ENCODE measurements at places on chromosomes 4 and X. TPM values are rescaled to one million over a fixed set of nuclear protein-coding genes. Genes with fewer than 3 reads are reported as not detected.

The CT45A10 gene
- not detected for total RNA-seq

DNA sequence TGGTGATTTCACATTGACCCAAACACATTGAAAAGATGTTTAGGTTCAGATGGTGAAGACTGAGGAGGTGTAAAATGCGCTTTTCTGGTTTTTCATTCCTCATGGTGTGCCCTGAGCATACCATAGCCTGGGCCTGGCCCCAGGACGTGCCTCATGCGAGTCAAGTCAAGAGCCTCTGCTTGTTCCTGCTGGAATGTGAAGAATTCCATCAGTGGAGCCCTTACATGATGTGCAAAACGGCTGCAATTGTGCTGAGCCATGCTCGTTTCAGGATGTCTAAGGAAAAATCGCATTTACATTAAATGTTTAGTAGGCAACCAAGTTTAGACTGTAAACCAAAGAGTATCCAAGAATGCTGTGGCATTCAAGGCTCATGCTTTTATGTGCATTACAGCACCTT lies 34.9 kb downstream of the GYG2 start:
- no peak for DNase-seq

DNA sequence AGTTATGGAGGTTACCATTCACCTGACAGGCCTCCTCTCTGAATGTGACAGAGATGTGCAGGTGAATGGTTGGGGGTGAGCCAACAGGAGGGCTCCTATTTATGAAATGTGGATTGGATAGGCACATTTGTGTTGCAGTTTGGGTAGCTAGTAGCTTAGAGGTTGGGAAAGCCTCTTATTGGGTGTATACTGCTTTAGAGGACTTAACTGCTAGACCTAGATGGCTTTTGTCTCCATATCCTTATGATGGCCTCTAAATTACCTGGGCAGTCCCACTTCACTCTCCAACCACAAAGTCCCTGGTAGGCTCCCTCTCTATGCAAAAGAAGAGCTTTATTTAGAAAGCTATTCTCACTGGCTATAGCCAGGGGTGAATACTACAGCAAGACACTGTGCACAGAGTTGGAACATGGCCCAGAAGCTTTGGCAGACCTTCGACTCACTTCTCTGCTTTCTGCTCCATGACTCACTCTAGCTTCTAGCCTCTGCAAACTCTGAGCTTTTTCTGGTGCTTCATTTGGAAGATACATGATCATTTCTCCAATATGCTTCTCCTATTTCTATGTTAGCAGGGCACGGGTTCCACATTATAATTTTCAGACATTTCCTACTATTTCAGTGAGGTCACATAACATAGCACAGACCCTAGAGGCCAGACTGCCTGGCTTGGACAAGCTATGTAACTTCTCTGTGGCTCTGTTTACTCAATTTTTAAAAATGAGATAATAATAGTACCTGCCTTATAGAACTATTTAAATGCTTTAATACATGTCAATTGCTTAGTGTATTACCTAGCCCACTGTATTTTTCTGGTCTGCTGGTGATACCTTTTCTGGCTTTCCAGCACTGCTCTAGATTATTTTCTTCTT lies 6.0 kb upstream of the VGLL1 start:
- peak; percentile 95 for DNase-seq

- no peak for DNase-seq
These were observed 387.7 kb upstream of the TEX13C start for GRCh38 chrX:124931958-124932357.

DNA sequence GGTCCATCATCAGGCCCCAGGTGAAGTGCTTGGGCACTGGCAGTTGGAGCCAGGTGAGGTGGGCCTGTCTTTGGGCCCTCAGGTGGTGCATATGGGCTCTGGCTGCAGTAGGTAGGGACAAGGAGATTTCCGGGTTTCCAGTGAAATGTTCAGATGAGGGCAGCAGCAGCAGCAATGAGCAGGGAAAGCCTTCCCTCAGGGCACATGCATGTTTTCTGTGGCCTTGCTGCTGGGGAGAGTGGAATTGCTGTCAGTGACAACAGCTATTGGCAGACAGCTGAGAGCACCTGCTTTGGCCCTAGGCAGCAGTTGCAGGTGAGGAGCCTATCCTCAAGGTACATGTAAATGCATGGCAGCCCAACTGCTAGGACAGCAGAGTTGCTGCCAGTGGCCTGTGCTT lies 58.9 kb upstream of the QRFPR start:
- DNase-seq, result no peak

DNA sequence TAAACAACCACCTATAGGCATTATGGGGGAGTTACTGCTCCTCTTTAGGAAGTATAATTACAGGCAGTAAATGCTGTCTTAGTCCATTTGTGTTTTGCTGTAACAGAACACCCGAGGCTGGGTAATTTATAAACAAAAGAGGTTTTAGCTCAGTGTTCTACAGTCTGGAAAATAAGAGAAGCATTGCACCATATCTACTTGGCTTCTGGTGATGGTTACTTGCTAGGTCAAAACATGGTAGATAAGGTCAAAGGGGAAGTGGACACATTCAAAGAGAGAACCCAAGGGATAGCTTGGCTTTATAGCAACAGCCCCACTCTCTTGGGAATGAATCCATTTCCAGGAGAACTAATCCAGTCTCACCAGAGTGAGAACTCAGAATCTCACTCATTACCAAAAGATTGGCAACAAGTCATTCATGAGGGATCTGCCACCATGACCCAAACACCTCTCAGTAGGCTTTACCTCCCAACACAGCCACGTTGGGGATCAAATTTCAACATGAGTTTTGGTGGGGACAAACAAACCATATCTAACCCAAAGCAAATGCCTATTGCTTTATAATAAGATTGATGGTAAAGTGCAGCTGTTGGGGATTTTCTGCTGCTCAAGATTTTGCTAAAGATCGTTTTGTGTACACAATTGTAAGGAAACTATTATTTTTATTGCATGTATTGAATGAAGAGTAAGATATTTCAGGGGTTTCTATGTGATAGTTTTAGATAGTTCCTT lies 32.6 kb downstream of the STAG2 start:
- no peak for DNase-seq

- no peak for DNase-seq
These were observed 47.1 kb downstream of the SLC9A6 start for GRCh38 chrX:136032370-136032769.

- no peak for DNase-seq
These were observed 129.8 kb upstream of the NKX1-1 start for GRCh38 chr4:1535926-1536578.

DNA sequence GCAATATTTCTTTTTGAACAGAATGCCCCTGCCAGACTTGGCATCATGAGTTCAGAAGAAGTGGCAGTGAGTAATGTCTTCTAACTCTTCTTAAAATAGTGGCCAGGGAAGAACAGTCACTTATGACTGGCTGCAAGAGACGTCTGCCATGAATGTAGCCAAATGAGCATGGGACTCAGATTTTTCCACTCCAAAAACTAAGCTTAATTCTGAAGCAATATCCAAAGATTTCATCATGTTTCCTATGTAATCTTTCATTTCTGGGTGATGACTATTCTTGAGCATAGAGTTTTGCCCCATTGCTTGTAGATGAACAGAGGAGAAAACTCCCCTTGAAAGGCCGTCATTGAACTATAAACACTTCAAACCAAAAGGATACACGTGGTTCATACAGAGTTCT lies 11.8 kb downstream of the AMBN start:
- DNase-seq, result no peak

DNA sequence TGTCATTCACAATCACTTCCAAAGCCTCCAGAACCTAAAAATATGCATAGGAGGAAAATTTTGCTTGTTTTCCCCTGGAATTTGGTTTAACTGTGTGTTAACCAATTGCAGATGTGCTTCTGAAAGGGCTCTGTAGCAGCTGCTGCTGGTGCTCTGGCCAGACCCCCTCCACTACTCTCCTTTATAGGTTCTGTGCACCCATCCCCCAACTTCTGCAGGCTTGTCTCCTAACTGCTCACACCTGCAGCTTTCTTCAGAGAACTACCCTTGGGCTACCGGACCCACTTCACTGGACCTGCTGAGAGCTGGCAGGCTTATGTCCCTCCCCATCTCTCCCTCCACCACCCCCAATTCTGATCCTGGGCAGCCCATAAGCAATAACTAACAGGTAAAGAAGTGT lies 662.1 kb upstream of the DIPK2B start:
- DNase-seq, result no peak

DNA sequence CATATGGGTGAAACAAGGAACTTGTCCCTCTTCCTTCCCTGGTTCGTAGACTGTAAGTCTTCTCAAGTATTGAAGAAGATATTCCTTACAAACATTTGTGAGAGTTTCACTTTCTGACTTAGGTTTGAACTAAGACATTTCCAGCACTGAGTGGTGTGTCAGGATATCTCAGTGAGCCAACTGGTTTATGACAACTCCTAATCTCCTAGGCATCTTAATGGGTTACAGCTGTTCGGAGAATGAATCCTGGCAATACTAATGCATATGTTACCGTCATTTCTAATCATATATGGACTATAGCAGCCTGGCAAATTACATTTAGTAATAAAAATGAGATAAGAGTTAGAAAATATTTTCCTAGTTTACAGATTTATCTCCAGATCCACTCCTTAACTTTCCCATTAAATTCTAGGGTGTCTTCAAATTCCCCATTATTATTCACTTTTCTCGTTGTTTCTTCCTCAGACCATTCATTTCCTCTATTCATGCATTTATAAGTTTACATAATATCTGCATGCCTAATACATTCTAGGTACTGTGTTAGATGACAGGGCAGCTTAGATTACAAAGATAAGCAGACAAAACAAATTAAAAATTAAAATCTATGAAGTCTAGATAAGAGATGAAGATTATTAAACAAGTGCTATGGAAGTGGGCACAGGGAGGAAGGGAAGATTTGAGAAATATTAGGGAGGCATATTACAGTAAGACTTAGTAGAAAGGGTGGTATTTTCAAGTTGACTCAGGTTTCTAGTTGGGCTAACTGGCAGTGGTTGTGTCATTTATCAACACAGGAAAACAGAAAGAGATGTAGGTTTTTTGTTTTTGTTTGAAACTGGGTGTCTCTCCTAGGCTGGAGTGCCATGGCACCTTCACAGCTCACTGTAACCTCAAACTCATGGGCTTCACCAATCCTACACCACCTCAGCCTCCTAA lies 173.9 kb downstream of the WDFY3 start:
- DNase-seq, result no peak

Measured in PC-3 (cell line).